Activated CD8-positive, alpha-beta memory T cell treated with anti-CD3 and anti-CD28 coated beads, Interleukin-2, amount 10 ng/mL, durations not matched to agents 7 days and 5 days (primary cell): ENCODE measurements at places on chromosomes 5 and 9.

- DNase-seq: peak; percentile 31
Measured at GRCh38 chr5:170110403-170111087, 4.8 kb downstream of the FOXI1 start.

DNA sequence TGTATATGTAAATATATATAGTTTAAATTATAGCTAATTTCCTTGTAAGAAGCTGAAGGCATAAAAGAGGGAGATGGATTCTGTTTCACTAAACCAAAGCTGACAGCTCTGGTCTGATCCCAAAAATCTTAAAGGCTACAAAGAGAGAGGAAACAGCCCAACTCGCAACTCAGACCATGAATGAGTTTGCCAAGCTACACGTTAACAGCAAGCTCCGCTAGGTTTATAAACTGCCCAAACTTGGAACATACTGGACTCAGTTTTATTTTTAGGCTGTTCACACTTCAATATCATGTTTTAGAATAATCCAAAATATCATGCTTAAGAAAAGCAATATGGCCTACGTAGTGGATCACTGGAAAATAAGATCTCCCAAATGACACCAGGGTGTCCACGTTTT, 318.3 kb upstream of the RPS23 start:
- DNase-seq: no peak

DNA sequence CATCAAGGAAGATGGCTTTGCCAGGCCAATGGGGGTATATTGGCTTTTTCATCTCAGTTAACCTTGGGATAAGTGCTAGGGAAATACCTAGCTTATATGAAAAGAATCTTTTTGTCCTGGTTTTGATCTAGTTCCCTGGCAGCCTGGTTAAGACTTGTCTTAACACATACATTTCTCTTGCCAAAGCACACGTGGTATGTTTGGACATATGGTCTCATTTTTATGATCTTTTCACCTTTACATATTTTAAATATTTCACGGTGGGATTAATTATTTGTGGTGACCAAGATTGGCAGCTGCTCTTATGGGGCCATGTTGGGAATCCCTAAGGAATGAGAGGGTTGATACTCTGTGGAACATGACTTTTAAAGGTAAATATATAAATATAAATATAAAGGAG, 312.5 kb downstream of the NPR3 start:
- no peak for DNase-seq

- DNase-seq: no peak
Measured at GRCh38 chr5:133661389-133661788, 49.0 kb upstream of the FSTL4 start.

- DNase-seq: no peak
Measured at GRCh38 chr9:15837079-15837679, 284.3 kb downstream of the CCDC171 start.

DNA sequence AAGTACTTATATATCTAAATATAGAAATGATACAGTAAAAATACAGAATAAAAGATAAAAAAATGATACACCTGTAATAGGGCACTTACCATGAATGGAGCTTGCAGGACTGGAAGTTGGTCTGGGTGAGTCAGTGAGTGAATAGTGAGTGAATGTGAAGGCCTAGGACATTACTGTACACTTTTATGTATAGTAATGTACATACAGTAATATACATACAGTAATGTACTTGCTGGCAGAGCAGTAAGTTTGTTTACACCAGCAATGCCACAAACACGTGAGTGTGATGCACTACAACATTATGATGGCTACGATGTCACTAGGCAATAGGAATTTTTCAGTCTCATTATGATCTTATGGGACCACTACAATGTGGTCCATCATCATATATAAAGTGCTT, 34.2 kb downstream of the SUSD1 start:
- DNase-seq: no peak

GRCh38 chr5:138705007-138705406, 48.2 kb upstream of the CTNNA1 start:
- no peak for DNase-seq
